Sciatic nerve (tissue), 2 donors: ENCODE measurements at places on chromosomes 6 and 20. TPM values are rescaled to one million over a fixed set of nuclear protein-coding genes. Genes with fewer than 3 reads are reported as not detected.

The MEP1A gene
- not detected for total RNA-seq

The DDAH2 gene
- total RNA-seq = 124 TPM

The TPMT gene
- total RNA-seq = 5.4 TPM

The PNLDC1 gene
- not detected for total RNA-seq

The DPPA5 gene
- total RNA-seq = not detected

The KIF25 gene
- 1.6 TPM for total RNA-seq

The IRF4 gene
- total RNA-seq = 4.7 TPM

The RCAN2 gene
- 14.8 TPM for total RNA-seq

The VSTM2L gene
- 1.6 TPM for total RNA-seq

The L3MBTL3 gene
- 24.2 TPM for total RNA-seq

The SLC2A10 gene
- total RNA-seq = 14.7 TPM

The SERAC1 gene
- 9.4 TPM for total RNA-seq

The TBCC gene
- 12.7 TPM for total RNA-seq

The SPTLC3 gene
- 30.1 TPM for total RNA-seq

The MYLK2 gene
- 0.27 TPM for total RNA-seq
